ENCODE measurements at places on chromosomes 1 and 21.

GRCh38 chr1:28208818-28209441, 23.9 kb downstream of the DNAJC8 start:
- DNase-seq, result no peak

- no peak for DNase-seq
Observed at GRCh38 chr1:72846476-72847278, 564.3 kb upstream of the NEGR1 start.

DNA sequence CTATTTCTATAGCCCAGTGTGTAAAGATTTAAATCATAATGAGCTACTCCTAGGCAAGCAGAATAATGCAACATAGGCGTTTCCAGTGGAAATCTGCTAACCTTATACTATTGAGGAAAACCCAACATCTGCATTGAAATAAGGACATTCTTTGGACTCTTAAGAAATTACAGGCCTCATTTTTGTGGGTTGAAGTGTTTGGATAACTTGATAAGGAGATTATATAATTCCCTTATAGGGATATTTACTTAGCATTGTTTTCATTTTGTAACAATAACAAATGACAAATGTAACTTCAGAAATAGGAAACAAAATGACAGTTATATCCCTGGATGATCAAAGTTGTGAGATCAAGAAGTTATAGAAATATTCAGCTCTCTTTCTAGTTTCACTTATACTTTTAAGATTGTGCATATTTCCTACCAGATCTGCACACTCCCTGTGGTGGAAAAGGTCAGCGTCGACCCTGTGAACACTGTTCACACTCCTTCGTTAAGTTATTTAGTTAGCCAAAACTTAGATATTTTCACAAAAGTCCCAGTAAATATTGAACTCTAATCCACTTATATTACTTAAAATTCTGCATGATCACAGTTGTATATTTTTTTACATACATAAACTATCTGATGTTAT, 284.4 kb upstream of the C1orf105 start:
- DNase-seq, result no peak

DNA sequence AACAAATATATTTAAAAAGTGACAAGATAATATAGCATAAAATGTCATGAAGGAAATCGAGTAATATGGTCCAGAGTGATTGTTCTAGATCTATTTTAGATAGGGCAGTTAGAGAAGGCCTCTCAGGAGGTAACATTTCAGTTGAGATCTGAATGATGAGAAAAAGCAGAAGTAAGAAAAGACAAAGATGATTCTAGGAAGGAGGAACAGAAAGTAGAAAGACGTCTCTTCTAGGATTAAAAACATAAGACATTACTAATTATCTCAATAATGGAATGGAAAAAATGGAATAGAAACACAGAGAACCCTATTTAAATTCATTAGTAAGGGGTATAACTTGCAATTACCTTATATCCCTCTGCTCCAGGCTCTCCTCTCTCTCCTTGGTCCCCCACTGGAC, 130.0 kb upstream of the ZNHIT6 start:
- no peak for DNase-seq

- no peak for DNase-seq
Observed at GRCh38 chr1:18309552-18310155, 171.1 kb upstream of the KLHDC7A start.

GRCh38 chr1:115136106-115136505, 46.8 kb upstream of the TSPAN2 start:
- DNase-seq, result no peak
